ENCODE measurements at places on chromosomes 4 and X. TPM values are rescaled to one million over a fixed set of nuclear protein-coding genes. Genes with fewer than 3 reads are reported as not detected.

GRCh38 chrX:54930291-54931049 is 9.8 kb downstream of the TRO start:
- no peak for DNase-seq

GRCh38 chr4:158155656-158156356 is 17.0 kb downstream of the GASK1B start:
- peak; percentile 55 for DNase-seq

- DNase-seq: peak; percentile 39
These were observed 22.1 kb downstream of the LUZP4 start for GRCh38 chrX:115311601-115312001.

- DNase-seq: no peak
These were observed 20.8 kb upstream of the LRBA start for GRCh38 chr4:151035911-151036310.

DNA sequence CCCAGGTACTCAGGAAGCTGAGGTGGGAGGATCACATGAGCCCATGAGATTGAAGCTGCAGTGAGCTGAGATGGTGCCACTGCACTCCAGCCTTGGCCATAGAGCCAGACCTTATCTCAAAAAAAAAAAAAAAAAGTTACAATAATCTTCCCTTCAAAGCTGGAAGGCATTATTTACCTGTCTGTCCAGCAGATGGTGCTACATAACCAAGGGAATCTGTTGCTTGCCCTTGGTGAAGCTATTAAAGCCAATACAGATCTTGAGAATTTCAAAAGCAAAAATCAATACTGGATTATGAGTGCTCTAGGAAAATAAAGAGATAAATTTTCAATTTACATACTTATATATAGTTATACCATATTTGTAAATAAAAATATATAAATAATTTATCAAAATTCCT is 25.9 kb downstream of the PKD2 start:
- DNase-seq: no peak

- no peak for DNase-seq
These were observed 25.4 kb downstream of the C4orf50 start for GRCh38 chr4:5992828-5993321.

Gene SSX4B
- total RNA-seq: not detected
